ENCODE measurements at places on chromosomes 4 and X.

DNA sequence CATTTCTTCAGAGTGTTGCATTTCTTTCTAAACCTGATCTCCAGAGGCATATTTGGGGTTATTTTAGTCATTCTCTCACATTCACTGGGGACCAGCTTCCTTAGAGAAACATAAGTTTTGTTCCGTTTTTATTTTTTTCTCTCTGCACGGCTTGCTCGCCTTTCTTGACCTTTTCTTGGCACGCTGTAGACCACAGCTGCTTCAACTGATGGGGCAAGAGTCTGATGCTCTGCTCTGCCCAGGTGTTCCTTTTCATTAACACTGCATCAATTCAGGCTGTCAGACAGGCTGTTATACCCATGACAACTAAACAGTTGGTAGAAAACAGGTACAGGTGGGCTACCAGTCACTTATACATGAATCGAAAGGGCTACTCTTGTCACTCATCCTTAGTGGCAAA is 682.2 kb upstream of the DIAPH2 start:
- DNase-seq = no peak

GRCh38 chr4:48748949-48749596 is 31.0 kb downstream of the FRYL start:
- no peak for DNase-seq

- DNase-seq = no peak
Measured at GRCh38 chr4:20075248-20075871, 176.3 kb upstream of the SLIT2 start.

GRCh38 chr4:109978704-109979454 is 66.2 kb downstream of the EGF start:
- no peak for DNase-seq

DNA sequence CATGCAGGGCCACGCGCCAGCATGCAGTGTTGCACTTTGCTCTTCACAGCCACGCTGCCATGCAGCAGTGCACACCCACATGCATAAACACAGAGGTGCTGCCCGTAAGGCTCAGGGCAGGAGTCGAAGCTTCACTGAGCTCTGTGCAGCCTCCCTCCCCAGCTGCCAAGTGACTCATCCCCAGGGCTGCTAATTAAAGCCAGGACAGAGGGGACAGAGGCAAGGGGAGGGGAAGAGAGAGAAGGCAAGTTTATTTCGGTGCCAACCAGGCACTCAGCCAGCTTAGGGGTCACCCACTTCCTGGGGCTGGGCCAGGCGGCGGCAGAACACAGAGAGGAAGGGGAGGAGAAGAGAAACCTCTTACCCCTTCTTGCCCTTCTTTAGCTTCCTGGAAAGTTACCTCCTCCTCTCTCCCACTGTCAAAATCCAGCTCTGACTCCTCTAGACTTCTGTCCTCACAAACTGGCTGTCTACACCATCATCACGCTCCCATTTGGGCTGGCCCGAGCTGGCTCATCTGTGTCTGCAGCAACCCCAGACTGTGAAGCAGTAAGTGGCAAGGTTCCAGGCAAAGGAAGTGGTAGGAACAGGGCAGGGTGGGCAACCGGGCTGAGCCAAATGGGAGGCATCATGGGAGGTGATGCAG is 6.2 kb upstream of the IQSEC2 start:
- DNase-seq = no peak

Measured in stimulated activated CD4-positive, alpha-beta T cell treated with anti-CD3 and anti-CD28 coated beads, TNF-alpha, amount 100 ng/mL, for 48 hours (primary cell).